ENCODE measurements at places on chromosomes 12 and 14. TPM values are rescaled to one million over a fixed set of nuclear protein-coding genes. Genes with fewer than 3 reads are reported as not detected.

DNA sequence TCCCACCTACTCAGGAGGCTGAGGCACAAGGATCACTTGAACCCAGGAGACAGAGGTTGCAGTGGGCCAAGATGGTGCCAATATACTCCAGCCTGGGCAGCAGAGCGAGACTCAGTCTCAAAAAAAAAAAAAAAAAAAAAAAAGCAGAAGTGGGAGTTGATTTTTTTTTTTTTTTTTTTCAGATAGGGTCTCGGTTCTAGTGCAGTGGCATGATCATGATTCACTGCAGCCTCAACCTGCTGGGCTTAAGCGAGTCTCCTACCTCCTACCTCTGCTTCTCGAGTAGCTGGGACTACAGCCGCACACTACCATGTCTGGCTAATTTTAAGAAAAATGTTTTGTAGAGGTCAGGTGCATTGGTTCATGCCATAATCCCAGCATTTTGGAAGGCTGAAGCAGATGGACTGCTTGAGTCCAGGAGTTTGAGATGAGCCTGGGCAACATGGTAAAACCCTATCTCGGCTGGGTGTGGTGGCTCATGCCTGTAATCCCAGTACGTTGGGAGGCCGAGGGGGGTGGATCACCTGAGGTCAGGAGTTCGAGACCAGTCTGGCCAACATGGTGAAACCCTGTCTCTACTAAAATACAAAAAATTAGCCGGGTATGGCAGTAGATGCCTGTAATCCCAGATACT, 16.3 kb upstream of the HSP90AA1 start:
- no peak for DNase-seq

DNA sequence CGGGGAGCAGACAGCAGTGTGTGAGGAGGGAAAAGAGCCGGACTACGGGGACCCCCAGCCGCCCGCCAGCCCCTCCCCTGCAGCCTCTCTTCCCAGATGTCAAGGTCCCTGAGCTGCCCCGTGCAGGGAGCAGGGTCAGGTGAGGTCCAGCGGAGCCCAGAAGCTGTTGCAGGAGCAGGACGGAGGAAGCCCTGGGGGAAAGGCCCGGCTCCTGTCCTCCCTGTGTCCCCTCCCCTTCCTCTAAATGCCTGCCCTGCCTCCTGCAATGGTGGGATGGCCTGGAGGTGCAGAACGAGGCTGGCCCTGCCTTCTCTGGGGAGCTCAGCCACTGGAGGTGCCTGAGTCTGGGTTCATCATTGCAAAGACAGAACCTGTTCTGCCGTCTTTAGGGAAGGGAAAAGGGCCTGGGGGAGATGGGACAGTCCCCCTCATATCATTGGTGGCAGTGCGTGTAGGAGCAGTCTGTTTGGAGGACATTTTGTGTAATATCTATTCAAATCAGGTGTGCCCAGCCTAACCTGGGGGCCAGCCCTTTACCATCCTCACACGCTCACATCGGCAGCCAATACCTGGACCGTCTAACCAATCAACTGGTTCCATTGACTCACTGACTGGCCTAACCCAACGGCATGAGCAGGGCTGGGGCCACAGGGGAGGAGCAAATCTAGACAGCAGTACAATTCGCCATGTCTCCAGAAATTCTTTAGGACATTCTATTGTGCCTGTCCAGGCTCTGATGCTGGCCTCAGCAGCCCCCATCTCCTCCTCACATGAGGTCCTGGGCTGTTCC, 364.1 kb upstream of the SFSWAP start:
- DNase-seq: no peak

Gene RPGRIP1
- total RNA-seq: 6.0 TPM

Gene TAS2R9
- total RNA-seq: 1.7 TPM

Gene POTEG
- total RNA-seq: not detected

GRCh38 chr14:71465316-71465715, 466.9 kb upstream of the RGS6 start:
- no peak for DNase-seq

Gene CLECL1
- not detected for total RNA-seq

GRCh38 chr12:117590999-117591398, 229.6 kb upstream of the NOS1 start:
- DNase-seq: no peak

Gene FLVCR2
- 6.4 TPM for total RNA-seq

GRCh38 chr14:81529391-81529790, 4.3 kb downstream of the SEL1L start:
- DNase-seq: no peak

DNA sequence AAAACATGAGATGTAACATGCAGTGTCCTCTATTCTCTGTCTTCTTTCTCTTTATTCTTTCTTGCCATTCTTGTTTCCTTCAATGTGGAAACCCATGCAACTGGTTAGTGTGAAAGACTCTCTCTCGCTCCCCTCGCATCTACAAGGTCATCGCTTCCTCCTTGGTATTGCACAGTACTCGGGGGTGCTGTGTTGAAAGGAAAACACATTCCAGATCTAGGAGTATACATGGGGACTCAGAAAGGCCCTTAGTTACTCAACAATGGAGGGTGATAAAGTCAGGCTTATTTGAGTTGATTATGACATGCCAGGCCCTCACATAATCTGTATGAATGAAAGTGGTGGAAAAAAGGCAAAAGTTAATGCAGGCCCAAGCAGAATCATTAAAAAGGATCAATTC, 75.5 kb upstream of the OVCH1 start:
- no peak for DNase-seq

GRCh38 chr12:122518908-122519307, 7.8 kb downstream of the RSRC2 start:
- DNase-seq: no peak

Gene ADSS1
- total RNA-seq: 1.9 TPM

Gene JPH4
- 33.3 TPM for total RNA-seq

- DNase-seq: peak; percentile 36
These were observed 122.7 kb downstream of the PAPOLA start for GRCh38 chr14:96624661-96625425.

DNA sequence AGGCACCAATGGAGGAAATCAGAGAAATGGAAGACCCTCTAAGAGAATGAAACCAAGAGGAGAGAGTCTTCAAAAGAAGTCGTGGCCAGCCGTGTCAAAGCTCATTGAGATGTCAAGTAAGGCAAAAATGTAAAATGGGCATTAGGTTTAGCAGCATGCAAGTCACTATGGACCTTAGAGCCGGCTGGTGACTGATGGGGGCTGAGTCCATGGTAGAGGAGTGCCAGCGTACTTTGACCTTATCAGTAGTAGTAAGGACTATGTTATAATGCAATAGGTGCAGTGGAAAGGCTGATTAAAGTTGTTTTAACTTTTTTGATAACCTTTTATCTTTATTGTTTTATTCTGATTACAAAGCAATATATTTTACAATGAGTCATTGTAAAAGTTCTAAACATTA, 66.5 kb downstream of the ANO6 start:
- DNase-seq: no peak

Gene COX8C
- not detected for total RNA-seq

- no peak for DNase-seq
These were observed 28.5 kb upstream of the GALNT16 start for GRCh38 chr14:69231486-69231885.

Gene RNASE7
- not detected for total RNA-seq

DNA sequence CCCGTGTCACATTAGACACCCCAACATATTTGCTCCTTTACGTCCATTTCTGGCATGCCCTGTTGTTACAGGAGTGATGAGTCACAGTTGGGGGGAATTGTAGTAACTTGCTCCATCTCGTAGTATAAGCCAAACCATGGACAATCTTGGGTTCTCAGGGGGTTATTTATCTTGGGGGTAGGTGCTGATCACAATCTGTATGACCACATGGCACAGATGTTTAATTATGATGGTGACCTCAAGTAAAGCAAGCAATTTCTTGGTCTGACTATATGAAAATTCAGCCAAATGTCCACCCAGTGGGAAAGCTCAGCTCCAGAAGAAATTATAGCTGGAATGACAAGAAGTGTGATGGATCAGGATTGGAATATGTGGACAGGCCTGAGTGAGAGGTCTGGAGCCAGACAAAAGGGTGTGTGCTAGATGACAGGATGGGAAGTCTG, 32.1 kb upstream of the STON2 start:
- DNase-seq: no peak

Gene TMEM116
- 33.1 TPM for total RNA-seq

Gene ARHGEF25
- total RNA-seq: 25.7 TPM

DNA sequence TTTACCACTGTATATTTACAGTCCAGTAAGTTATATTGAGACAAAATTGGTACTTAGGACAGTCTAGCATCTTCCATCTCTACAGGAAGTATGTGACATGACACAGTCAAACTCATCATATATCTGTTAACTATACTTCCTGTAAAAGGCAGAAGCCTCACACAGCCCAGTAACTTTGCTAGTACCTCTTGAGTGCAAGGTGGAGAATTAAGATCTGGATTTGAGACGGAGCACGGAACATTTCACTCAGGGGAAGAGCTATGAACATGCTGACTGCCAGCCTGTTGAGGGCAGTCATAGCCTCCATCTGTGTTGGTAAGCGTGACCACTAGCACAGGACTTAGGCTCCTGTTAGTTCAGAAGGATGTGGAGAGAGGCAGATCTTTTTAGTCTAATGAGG, 333.7 kb upstream of the OR4E1 start:
- DNase-seq: no peak

DNA sequence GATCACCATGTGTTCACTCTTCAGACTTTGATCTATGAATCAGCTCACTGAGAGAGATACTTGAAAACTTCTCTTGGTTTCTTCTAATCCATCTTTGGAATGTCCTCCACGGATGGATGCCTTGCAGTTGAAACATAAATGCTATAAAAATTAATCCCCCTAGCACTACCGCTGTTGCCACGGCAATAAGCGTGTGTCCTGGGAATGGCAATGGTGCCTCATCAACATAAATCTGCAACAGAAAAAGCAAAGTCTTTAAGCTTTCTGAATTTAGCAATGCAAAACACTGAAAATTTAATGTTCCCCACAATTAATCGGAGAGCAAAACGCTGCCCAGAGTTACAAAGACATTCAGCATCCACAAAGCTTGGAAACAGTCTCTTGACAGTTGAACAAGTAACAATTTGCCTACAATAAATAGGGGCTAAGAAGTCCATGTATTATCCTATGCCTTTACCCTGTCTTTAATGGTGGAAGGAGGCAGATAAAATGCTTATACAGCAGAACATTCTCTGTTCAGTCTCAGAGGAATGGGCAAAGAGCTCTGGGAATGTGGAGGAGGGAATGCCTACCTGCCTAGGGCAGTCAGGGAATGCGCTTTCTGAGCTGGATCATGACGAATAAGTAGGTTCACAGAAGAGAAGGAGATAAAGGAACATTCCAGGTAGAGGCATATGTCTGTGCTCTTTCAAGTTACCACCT, 70.9 kb upstream of the PPP4R3A start:
- DNase-seq: no peak

DNA sequence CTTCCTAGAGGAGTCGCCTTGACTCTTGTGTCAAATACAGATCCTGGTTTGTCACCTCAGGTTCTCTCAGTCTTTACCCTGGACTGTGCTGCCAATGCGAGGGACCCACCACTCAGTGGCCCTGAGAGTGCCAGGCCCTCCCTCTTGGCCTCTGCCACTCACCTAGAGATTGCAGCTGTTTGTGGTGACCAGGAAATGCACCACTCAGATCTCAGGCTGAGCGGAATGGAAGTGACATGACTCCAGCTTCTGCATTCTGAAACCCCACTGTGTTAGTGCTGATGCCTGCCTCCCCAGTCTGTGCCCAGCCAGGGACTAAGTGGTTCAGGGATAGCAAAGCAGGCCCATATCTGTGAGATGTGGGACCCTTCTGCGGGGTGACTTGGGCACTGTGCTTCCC, 27.8 kb upstream of the NEDD1 start:
- no peak for DNase-seq

DNA sequence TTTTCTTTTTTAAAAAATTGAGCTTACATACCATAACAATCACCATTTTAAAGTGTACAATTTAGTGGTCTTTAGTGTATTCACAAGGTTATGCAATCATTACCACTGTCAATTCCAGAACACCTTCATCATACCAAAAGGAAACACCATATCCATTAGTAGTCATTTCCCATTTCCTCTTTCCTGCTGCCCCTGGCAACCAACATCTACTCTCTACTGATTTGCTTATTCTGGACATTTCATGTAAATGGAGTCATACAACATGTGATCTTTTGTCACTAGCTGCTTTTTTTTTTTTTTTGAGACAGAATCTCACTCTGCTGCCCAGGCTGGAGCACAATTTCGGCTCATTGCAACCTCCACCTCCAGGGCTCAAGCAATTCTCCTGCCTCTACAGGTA, 66.8 kb upstream of the CFL2 start:
- no peak for DNase-seq

Gene PPP1R36
- total RNA-seq: 0.54 TPM

- no peak for DNase-seq
These were observed 147.5 kb upstream of the LHX5 start for GRCh38 chr12:113619202-113619601.

GRCh38 chr12:77599782-77600467, 230.8 kb upstream of the NAV3 start:
- no peak for DNase-seq

GRCh38 chr14:90853116-90853515, 36.9 kb upstream of the TTC7B start:
- DNase-seq: no peak

Gene NPFF
- not detected for total RNA-seq

- no peak for DNase-seq
These were observed 219.8 kb downstream of the SLC41A2 start for GRCh38 chr12:104738331-104738730.

DNA sequence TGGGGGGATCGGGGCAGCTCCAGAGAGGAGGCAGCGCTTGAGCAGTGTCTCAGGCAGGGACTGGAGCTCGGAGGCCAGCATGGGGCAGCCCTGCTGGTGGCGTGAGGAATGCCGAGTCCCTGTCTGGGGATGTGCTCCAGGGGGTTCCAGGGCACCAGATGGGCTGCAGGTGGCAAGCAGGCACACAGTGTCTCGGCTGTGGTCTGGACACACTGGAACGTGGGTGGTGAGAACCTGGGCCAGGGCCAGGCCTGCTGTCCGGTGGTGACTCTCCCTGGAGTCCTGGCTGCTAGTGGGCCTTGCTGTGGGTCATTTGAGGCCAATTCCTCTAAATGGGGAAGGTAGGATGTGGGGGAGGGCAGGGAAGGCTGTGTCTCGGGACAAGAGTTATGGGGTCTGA, 199.4 kb upstream of the RTL1 start:
- peak; percentile 63 for DNase-seq

Gene BHLHE41
- 6.6 TPM for total RNA-seq

DNA sequence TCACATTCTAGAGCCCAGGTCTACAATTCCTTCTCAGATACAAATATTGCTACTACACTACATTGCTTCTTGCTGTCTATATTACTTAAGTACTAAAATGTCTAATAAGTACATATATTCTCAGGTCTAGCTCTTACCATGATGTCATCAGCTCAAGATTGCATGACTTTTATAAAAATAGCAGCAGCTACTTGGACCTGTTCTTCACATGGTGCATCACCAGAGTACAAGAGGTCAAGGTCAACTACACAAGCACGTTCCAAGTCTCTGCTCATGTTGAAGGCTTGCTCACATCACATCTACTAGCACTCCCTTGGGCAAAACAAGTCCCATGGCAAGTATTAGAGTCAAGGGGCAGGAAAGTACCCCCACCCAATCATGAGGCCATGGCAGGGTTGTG, 465.6 kb downstream of the MED13L start:
- no peak for DNase-seq

Gene OR6C4
- total RNA-seq: not detected

Gene STAC3
- 0.54 TPM for total RNA-seq

- no peak for DNase-seq
These were observed 85.5 kb downstream of the PDE3A start for GRCh38 chr12:20453756-20454310.

GRCh38 chr14:101824339-101824727, 62.8 kb downstream of the PPP2R5C start:
- DNase-seq: no peak

All from cerebellum (tissue), 4 donors.